Stimulated activated CD4-positive, alpha-beta T cell treated with anti-CD3 and anti-CD28 coated beads, Interleukin-1b, Interleukin-23, amount 100 ng/mL, for 24 hours (primary cell): ENCODE measurements at places on chromosomes 12 and 14.

- no peak for DNase-seq
Measured at GRCh38 chr12:82361461-82361915, 3.2 kb downstream of the METTL25 start.

GRCh38 chr12:57624441-57625220 is 8.4 kb downstream of the B4GALNT1 start:
- no peak for DNase-seq

DNA sequence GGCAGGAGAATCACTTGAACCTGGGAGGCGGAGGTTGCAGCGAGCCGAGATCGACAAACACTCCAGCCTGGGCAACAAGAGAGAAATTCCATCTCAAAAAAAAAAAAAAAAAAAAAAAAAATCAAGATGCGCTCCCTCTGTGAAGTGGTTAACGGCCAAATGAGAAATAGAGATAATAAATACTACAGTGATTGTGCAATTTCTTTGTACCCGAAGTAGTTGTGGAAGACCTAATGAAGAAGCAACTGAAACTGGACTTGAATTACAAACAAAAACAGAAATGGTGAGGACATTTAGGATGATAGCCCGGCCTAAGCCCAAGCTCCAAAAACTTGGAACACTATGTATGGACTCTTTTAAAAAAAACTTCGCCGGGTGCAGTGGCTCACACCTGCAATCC is 44.2 kb upstream of the CDK17 start:
- DNase-seq: no peak

- DNase-seq: no peak
Measured at GRCh38 chr12:47318963-47319362, 239.2 kb upstream of the AMIGO2 start.

DNA sequence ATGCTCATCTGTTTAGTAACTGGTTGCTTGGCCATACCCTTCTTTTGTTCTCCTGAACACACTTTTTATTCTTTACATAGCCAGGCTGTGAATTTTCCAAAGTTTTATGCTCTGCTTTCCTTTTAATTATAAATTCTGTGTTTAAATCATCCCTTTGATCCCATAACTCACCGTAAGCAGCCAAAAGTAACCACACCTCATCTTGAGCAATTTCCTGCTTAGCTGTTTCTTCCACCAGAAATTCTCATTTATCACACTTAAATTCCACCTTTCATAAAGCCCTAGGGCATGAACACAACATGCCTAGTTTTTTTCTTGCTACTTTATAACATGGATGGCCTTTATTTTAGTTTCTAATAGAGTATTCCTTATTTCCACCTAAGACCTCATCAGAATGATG is 510.7 kb downstream of the C12orf50 start:
- DNase-seq: no peak

- DNase-seq: no peak
Measured at GRCh38 chr12:51163795-51164194, 9.1 kb downstream of the TFCP2 start.

- DNase-seq: no peak
Measured at GRCh38 chr14:78308079-78308478, 137.9 kb downstream of the NRXN3 start.

GRCh38 chr14:24563505-24563904 is 12.5 kb downstream of the CTSG start:
- DNase-seq: no peak

DNA sequence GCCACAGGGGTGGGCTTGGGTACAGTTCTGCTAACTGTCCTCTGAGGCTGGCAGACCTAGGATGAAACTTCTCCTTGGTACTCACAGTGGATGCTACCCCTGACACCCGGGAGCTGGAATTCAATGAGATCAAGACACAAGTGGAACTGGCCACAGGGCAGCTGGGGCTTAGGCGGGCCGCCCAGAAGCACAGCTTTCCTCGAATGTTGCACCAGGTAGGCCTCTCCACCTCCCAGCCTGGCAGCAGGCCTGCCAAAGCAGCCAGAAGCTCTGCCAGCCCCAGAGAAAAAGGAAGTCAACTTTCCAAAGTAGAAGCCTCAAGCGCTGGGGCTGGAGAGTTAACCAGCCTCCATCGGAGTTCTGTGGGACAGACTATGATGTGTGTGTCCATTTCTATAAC is 2.4 kb upstream of the NRL start:
- no peak for DNase-seq

DNA sequence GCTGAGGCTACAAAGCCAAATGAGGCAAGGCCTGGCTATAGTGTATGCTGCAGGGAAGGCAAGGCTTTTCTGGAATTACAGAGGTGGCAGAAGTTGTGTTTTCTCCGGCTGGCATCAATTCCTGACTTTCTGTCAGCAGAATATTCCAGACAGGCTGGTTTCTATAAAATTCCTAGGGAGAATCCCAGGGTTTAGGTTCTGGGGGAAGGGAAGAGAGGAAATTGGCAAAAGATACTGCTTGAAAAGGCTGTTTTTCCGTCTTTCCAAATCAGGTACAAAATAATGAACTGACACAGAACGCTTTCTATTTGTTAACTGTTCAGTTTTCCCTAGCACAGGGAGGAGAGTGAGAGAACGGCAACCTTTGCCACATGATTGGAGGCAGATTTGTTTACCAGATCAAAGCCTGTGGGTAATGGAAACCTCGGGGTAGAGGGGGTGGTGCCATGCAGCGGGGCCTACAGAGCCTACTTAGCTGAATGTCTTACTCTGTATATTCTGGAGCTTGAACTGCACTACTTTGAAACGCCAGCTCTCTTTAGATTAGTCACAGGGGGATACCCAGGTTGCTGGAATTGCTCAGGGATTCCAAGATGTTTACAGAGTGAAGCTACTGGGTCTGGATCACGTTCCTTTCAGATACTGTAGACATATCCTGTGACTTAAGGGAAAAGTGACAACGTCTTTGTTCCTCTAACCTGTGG is 65.8 kb upstream of the DACT1 start:
- peak; percentile 51 for DNase-seq

DNA sequence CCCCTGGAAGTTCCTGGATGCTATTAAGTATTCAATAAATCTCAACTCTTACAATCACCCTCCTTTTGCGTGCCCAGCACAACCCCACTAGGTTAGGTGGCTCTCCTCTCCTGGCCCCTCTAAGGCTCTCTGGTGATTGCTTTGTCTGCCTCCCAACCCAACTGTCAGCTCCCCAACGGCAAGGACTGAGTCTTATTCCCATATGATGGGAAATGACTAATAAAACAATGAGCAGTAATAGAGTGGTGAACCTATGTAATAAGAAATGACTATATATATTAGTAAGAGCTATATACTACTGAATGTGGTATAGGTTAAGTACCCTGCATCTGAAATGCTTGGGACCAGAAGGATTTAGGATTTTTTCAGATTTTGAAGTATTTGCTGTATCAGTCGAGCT is 8.1 kb downstream of the APPL2 start:
- no peak for DNase-seq

DNA sequence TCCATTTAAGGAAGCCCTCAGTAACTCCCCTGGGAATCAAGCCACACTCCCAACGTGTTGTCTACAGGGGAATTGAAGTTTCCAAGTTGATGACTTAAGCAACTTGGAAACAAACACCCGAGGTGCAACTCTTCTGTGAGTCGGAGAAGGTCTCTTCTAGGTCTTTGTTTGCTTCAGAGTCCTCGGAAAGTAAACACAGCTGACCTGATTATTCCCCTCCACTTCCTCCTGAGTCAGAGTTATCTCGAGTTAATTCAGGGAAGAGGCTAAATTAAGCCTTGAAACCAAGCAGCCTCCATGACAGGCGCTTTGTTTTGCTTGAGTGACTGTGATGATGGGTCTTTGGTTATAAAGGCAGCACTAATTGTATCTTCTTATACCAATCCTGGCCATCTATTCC is 41.8 kb downstream of the TUNAR start:
- DNase-seq: no peak

DNA sequence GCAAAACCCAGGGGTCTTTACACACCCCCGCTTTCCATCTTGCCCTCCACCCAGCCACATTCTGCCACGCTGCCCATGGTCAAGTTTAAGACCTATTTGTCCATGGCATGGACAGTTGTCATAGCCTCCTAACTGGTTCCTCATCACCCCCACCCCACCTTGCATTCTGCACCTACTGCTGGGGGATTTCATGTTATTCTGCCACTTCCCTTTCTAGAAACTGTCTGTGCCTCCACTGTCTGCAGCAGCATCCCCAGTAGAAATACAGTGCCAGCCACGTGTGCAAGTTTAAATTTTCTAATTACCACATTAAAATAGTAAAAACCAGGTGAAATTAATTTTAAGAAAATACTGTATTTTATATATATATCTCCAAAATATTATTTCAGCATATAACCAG is 63.2 kb downstream of the WDR20 start:
- no peak for DNase-seq

DNA sequence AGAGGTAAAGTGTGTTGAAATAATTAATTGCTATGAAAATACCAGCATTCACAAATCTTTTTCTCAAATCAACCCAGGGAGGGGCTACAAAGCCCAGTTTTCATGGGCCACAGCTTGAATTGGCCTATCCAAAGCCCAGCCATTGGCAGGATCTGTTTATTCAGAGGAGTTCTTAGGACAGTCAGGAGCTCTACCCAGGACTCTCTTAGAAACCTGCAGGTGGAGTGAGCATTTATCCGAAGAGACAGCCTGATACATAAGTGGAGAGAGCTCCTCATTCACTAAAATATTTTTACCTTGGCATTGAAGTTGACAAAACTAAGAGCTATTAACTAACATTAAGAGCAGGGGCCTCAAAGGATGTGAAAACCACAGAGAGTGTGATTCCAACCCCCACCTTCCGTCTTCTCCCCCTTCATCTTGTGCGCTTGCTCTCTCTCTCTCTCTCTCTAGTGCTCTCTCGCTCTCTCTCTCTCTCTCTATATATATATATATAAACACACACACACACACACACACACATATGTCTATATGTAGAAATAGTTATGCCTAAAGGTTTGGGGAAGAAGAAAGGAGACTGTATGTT is 315.5 kb downstream of the SNAPC1 start:
- no peak for DNase-seq

DNA sequence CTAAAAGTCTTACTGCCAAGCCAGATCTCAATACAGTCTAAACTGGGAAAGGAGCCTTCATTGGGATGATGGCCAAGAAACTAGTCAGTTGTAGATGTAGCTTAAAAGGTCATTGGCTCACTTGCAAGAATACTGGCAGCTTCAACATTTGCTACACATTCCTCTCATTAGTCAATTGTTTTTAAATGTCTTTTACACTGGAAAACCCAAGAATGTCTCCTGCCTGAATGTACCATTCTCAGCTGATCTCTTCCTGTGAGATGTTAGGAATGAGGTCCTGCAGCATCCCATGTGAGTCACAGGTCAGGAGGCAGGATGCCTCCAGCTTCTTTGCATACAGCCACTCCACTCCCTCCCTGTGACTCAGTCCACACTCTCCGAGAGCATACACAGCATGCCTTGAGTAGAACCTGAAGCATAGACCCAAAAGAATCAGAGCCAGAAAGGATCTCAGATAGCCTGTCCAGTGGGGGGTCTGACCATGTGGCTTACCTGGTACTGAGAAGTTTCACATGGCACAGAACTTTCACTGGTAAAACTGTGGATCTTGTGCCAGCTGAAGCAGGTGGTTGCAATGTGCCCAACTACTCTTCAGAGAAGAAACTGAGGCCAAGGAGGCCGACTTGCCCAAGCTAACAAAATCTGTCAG is 56.0 kb upstream of the HECTD1 start:
- no peak for DNase-seq

DNA sequence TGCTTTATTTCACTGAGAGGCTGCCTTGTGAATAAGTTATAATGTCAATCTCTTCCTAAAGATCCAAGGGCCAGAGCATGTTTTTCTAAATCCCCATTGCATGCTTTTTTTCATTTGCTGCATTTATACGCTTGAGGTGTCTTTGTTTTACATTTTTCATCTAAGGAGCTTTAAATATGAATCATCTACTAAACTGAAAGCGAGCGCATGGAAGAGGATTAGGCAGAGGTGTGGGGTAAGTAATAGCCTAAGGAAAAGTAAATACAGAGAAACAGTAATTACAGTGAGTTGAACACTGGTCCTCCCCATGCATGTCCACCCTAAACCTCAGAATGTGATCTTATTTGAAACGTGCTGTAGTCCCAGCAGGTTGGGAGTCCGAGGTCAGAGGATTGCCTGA is 76.4 kb upstream of the METAP2 start:
- DNase-seq: no peak

DNA sequence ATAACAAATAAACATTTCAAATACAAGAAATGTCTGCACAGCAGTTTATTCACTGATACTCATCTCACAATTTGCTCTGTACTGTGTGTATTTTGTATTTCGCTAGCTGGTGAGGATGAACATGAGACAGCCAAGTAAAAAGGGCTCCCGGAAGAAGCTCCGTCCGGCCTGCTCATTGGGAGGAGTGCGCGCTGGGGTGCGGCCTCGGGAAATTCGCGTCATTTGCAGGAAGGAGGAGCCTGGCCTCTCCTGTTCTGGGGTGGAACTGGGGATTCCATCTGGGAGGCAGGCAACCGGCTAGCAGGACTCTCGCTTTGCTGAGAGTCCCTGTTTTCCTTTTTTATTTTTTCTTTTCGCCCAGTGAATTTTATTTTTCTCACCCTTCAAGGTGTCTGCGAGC is 368.4 kb upstream of the TMEM132C start:
- no peak for DNase-seq

DNA sequence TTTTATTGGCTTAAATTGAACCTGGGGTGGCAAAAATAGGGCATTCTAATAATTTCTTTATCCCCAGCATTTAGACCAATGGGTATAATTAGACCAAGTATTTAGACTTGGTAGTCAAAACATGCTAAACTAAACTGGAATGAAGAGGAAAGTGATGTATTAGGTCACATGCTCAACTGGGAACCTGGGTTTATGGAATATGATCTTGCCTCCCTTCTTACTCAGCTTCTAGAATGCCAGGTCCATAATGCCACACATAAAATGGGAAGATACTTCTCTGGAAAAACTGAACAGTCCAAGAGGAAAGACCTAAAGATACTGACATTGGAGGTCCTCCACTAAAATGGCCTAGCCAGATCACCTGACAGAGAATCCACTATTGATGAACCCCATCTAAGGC is 6.2 kb upstream of the BIN2 start:
- no peak for DNase-seq

- DNase-seq: no peak
Measured at GRCh38 chr14:104647467-104648043, 41.9 kb upstream of the INF2 start.

DNA sequence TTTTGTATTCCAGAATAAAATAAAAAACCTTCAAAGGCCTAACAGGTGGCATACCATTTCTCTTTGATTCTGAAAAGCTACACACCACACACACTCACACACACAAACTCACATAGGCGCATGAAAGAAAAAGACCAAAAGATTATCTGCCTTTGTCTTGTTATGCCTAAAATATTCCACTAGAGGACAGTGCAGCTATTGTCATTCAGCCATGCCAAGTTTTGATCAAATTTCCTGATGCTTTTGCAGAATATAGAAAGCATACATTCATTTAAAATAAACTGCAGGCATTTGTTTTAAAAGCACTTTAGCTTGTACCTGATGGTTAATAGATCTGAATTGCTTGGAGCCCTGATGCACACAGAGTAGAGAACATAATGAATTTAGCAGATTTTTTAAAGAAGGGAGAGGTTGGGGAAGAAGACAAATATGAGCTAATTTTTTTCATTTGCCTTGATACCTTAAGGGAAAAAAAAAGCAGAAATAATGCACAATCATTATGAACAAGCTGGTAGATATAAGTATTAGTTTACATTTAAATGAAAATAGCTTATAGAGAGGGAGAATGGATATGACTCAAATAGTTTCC is 1766.9 kb upstream of the SEL1L start:
- DNase-seq: no peak
